Activated CD4-positive, alpha-beta T cell treated with anti-CD3 and anti-CD28 coated beads, Interleukin-2, Interleukin-6, amounts not matched to agents 100 ng/mL and 50 ng/mL, durations not matched to agents 16 hours and 8 hours (primary cell): ENCODE measurements at places on chromosomes 2 and 18.

- DNase-seq, result no peak
Measured at GRCh38 chr2:179612108-179612507, 249.3 kb downstream of the ZNF385B start.

GRCh38 chr2:1951586-1951985 lies 207.3 kb upstream of the PXDN start:
- no peak for DNase-seq

DNA sequence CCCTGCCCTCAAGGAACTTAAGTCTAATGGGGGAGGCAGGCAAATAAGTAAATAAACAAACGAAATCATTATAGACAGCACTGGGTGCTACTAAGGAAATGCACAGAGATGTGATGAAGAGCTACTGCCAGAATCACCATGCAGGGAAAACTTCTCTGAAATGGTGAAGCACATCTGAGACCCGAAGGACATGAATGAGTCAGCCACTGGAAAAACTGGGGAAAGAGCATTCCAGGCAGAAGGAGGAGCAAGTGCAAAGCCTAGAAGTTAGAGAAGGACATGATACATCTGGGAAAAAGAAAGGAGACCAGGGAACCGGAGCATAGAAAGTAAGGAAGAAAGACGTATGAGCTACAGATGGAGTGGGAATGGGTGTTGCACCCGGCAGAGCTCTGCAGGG lies 56.8 kb downstream of the TGFA start:
- no peak for DNase-seq

DNA sequence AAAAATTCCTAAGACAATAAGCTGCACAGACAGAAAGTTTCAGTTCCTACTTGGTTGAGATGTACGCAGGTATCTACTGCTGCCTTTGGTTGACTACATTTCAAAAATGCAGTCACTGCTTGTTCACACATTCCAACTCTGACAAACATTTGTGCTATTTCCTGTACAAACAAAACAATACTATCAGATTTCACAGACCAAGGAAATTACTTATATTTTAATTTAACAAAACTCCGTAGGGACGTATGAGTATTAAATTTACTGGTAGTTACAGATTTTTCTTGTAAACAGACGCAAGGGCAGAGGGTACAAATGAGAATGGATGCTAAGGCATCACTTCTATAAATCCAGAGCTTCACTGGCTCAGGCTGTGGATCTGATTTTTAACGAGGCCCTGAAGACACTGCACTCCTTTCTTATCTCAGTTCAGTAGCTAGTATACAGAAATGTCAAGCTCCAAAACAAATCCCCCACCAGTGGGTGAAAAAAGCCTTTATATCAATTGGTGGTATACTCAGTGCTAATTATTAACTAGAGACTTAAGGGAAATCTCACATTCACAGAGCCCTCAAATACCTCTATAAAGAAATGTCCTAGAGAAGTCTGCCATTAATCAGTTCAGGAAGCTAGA lies 31.7 kb upstream of the TTC32 start:
- DNase-seq, result no peak

GRCh38 chr2:20291106-20291564 lies 59.5 kb downstream of the PUM2 start:
- DNase-seq, result peak; percentile 32

- no peak for DNase-seq
Measured at GRCh38 chr2:24485197-24485596, 5.9 kb upstream of the NCOA1 start.

DNA sequence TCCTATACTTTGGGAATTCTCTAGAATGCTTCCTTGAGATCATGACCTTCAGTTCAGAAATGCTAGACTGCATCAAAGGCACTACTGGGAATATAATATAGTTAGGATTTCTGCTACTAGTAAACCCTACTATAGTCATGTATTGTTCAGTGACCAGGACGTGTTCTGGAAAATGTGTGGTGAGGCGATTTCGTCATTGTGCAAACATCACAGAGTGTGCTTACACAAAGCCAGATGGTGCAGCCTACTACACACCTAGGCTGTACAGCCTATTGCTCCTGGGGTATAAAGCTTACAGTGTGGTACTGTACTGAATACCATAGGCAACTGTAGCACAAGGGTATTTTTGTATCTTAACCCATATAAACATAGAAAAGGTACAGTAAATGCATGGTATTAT lies 13.0 kb downstream of the CXCR4 start:
- DNase-seq, result no peak

DNA sequence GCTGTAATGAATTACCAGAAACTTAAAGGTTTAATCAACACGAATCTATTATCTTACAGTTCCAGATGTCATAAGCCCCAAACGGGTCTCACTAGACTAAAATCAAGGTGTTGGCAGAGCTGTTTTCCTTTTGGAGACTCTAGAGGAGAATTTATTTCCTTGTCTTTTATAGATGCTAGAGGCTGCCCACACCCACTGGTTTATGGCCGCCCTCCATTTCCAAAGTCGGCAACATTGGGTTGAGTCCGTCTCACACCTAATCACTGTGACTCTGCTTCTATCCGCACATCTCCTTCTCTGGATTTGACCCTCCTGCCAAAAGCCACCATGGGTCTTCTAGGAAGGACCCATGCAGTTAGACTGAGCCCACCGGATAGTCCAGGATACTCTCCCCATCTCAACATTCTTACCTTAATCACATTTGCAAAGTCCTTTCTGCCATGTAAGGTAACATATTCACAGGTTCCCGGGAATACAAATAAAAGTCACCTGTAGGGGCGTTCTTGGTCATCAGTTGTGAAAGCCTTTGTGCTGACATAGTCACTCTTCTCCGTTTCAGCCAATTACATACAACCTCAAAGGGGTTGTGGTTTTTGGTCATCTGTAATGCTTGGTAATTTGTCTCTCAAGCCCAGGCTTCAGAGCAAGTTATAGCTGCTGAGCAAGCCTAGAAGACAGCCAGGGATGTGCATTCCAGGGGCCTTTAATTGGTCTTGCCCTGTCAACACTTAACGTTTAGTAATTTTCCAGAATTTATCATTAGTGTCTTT lies 179.4 kb downstream of the ANTXR1 start:
- DNase-seq, result no peak

- no peak for DNase-seq
Measured at GRCh38 chr2:166104773-166105172, 23.0 kb downstream of the SCN1A start.

DNA sequence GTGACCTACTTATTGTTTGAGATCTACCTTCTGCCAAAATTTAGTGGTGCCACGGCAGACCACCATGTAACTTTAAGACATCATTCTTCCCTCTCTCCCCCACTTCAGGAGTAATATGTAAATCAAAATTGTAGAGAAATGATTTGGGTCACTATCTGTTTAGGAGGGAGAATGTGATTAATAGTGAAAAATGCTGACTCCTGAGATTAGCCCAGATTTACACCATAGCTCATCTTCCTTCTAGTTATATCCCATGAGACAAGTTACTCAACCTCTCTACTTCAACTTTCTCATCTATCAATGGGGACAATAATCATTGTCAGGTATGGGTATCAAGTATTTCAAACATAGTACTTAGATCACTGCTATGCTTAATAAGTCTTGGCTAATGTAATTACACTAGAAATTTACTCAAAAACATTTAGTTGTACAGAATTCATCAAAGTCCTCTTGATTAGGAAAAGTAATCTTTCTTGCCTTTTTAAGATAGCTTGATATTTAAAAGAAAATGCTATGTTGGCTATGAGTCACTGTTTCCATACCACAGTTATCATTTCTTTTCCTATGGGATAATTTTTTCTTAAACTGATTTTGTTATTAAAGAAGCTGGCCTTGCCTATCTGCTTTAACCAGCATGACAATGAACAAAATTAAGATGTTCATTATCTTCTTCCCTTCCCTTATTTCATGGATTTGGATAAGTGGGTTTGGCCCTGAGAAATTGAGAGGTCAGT lies 1038.9 kb upstream of the ZEB2 start:
- no peak for DNase-seq

DNA sequence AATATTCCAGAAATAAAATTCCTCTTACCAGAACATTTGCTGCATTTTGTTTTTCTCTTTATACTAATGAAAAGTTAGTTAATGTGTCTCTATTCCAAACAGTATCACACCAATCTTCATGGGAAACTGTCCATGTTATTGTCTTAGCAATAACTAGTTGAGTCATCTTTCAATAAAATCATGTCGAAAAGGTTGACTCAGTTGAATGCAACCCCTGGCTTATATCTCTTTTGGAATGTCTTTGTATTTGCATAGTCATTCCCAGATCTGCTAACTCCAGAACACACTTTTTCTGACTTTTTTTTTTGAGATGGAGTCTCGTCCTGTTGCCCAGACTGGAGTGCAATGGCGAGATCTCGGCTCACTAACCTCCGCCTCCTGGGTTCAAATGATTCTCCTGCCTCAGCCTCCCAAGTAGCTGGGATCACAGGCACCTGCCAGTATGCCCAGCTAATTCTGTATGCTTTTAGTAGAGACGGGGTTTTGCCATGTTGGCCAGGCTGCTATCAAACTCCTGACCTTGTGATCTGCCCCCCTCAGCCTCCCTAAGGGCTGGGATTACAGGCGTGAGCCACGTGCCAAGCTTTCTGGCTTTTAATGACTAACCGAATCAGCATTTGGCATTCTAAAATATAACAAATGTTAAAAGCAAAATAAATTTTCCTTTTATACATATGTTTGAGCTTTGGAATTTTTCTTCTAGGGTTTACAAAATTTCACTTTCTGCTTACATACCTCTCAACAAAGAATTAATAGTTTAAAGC lies 133.2 kb upstream of the GULP1 start:
- no peak for DNase-seq

DNA sequence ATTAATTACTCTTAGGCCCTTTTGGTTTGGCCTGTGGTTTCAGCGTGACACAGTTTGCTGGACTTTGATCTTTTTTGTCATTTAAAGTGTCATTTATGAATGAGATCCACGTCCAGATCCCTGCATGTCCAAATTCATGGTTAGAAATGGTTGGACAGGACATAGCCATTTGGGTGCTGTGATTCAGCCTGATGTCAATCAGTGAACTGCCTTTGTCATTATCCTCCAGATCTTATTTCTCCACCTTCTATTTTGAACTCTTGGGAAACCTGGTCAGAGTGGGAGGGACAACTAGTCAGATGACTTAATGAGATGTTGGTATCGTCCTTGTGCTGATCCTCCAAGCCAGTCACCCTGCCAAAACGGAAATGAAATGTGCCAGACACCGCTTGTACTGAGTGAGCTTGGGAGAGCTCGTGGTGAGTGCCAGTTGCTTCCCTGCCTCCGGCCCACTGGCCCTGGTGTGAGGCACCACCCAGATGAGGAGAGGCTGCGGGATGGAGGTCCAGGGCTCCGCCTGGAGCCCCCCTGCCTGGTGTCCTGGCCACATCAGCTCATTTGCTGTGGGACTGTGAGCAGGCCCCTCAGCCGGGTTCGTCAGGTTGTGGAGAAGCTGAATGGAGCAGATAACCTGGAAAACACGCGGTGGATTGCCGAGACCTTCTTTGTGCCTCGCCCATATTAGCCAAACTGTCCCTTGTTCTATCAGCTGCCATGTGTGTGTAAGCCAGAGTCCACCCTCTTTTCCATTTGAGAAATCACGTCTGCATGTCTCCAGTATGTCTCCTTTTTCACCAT lies 70.1 kb downstream of the DGKD start:
- no peak for DNase-seq

DNA sequence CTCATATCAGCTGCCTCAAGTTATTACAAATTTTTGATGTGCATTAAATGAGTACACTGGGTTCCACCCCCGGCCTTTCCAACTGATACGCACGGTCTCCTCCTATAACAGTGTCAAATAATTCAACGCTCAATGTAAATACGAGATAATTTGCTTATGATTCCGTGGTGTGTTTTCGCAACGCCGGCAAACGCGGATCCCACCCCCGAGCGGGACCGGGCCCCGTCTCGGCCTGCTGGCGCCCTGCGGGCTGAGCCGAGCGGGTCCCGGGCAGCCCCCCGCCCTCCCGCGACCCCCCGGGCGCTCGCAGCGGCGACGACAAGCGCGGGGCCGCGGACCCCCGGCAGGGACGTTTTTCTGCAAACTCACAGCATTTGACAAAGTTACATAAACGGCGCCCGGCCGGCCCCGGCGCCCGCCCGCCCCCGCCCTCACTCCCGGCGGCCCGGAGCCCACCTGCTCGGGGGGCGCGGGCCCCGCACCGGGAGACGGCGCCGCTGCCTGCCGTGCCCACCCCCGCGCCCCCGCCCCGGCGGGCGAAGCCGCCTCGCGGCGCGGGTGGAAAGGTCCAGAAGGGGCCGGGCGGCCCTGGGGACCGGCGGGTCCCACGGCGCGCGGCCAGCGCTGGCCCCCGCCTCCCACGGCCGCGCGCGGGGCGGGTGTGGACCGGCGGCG lies 762 bp downstream of the HDAC4 start:
- DNase-seq, result peak; percentile 36

DNA sequence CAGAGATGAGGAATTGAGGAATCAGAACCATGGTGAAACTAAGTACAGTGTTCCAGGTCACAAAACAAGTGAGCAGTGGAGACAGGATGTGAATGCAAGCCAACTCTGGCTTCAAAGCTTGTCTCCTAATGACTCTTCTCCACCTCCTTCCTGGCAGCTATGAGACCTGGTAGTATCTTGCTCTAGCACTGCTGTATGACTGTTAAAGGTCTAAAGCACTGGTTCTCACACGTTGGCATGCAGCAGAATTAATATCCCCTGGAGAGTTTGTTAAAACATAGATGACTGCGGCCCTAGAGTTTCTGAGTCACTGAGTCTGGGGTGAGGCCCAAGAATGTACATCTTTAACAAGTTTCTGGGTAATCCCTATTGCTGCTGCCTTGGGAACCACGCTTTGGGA lies 63.3 kb downstream of the SUCLG1 start:
- DNase-seq, result peak; percentile 13

DNA sequence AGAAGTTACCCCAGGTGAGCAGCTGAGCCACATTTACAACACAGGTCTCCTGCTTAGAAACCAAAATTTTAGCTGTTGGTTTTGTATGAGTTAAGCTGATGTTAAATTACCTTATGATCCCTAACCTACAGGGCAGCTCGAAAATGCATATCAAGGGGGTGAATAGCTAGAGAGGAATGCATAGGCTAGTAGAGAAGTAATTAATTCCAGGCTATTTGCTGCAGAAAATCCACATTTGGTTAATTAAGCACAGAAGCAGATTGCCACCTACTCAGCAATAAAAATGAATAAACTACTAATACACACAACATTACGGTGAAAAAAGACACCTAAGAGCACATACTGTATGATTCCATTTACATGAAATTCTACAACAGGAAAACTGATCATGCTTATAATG lies 91.4 kb downstream of the OSBPL1A start:
- no peak for DNase-seq

DNA sequence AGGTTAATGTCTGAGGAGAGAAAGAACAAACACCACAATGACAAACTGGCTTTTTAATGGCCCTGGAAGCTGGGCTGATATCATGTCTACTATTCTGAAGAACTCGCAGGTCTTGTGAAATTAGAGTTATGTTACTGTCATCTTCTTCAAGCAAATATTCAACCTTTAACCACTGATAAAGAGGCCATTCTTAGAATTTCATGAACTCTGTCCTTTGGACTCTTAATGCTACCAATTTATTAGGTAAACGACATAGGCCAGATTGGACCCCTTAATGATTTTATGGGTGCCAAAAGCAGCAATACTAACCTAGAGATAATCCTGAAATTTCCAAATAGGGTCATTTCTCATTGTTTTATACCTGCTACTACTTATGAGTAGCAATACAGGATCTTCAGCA lies 109.0 kb upstream of the ACVR1C start:
- DNase-seq, result no peak

GRCh38 chr2:77977471-77978063 lies 455.4 kb upstream of the LRRTM4 start:
- DNase-seq, result no peak
